ENCODE measurements at places on chromosomes 12 and 14. TPM values are rescaled to one million over a fixed set of nuclear protein-coding genes. Genes with fewer than 3 reads are reported as not detected.

The CMAS gene
- total RNA-seq, result 36.0 TPM

The MYO1H gene
- not detected for total RNA-seq

The CPNE6 gene
- total RNA-seq, result not detected

The SMAGP gene
- total RNA-seq, result 40.8 TPM

The SHMT2 gene
- 130 TPM for total RNA-seq

The AMIGO2 gene
- 1.2 TPM for total RNA-seq

The LEMD3 gene
- total RNA-seq, result 16.3 TPM

The GALNT6 gene
- 64.8 TPM for total RNA-seq

The GUCY2C gene
- total RNA-seq, result not detected

The MYF6 gene
- total RNA-seq, result not detected

The RND1 gene
- total RNA-seq, result 4.1 TPM

The SIX4 gene
- 1.00 TPM for total RNA-seq

The RD3L gene
- total RNA-seq, result not detected

The TMEM132C gene
- total RNA-seq, result not detected

The BCL7A gene
- 6.3 TPM for total RNA-seq

The IFNG-AS1 gene
- not detected for total RNA-seq

The ERBB3 gene
- total RNA-seq, result not detected

The ZNF641 gene
- total RNA-seq, result 2.3 TPM

The CFAP251 gene
- 5.5 TPM for total RNA-seq

The TAS2R42 gene
- total RNA-seq, result not detected

The MAGOHB gene
- total RNA-seq, result 21.1 TPM

The ADAM20 gene
- total RNA-seq, result not detected

The TMCC3 gene
- total RNA-seq, result 16.0 TPM

The CPM gene
- 4.3 TPM for total RNA-seq

The GPATCH2L gene
- total RNA-seq, result 36.3 TPM

The HOXC4 gene
- total RNA-seq, result not detected

The CATSPERB gene
- total RNA-seq, result under 0.01 TPM

The NRXN3 gene
- 0.49 TPM for total RNA-seq

The C3AR1 gene
- total RNA-seq, result 0.30 TPM

The PRH1 gene
- total RNA-seq, result 3.0 TPM

The ATP5F1B gene
- 572 TPM for total RNA-seq

The PUS7L gene
- 11.1 TPM for total RNA-seq

The CMA1 gene
- total RNA-seq, result not detected

The KLRB1 gene
- total RNA-seq, result not detected

The PCED1B gene
- not detected for total RNA-seq

The AICDA gene
- total RNA-seq, result not detected

The OTOGL gene
- total RNA-seq, result 0.10 TPM

The RPGRIP1 gene
- total RNA-seq, result 0.05 TPM

The SNAPC1 gene
- total RNA-seq, result 16.6 TPM

The CLEC1A gene
- 21.0 TPM for total RNA-seq

The CYP27B1 gene
- 0.53 TPM for total RNA-seq

The SCNN1A gene
- total RNA-seq, result 0.87 TPM

The KRT6C gene
- total RNA-seq, result not detected

The DIO3 gene
- not detected for total RNA-seq

The ADSS1 gene
- 0.47 TPM for total RNA-seq
